GM23248 (cell line): ENCODE measurements at places on chromosomes 4 and X. TPM values are rescaled to one million over a fixed set of nuclear protein-coding genes. Genes with fewer than 3 reads are reported as not detected.

Gene STS
- 10.9 and 13.6 TPM in 2 replicates for total RNA-seq

DNA sequence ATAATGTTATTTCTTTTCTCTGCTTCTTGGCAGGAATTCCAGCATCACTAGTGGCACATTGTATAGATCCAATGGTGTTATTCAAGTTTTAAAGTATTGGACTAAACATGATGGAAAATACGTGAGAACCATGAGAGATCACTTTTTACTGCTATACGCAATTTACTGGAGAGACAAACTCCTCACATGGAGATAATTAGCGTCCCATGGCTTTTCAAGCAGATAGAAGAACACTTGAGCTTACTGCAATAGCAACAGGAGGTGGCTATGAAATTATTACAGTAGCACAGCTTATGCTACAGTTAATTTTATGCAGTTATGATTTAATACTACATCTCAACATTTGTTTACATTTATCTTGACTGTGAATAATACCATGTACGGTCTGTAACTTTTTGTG is 11.9 kb upstream of the TMEM185A start:
- no peak for DNase-seq

Gene SCRG1
- total RNA-seq: under 0.01 TPM in 1 of 2 replicates, not detected in the other

DNA sequence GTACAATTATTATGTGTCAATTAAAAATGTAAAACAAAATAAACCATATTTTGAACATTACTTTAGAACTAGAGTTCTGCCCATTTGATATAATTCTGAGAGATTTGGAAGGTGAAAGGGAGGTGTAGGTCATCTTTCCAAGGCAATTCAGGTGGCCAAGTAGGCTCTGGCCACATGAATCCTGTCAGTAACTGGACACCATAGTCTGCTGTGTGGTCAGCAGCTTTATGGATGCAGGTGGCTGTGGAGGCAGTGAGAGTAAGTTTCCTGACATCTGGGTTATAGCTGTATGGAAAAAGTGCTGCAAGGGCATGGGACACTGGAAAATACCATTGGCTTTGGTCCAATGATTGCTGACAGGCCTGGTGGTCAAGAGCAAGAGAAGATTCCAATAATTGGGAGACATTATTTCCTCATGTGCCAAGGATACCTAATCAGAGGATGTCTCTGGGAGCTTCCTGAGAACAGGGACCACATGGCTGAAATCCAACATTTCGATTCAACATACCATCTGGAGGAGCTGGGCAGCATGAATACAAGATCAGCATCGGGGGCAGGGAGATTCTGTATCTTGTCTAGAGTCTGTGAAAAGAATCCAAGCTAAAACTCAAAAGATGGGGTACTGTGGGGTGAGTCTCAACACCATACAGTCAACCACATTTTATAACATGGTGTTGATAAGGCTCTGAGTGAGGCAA is 523.1 kb downstream of the MID1IP1 start:
- no peak for DNase-seq

Gene CSN1S1
- not detected in 2 replicates for total RNA-seq
